ENCODE measurements at places on chromosomes 5 and 9.
A peak's percentile ranks its signal among the peaks of the same experiment; 100 is the strongest.

- no peak for DNase-seq
Measured at GRCh38 chr5:134590992-134591659, 41.5 kb downstream of the SAR1B start.

DNA sequence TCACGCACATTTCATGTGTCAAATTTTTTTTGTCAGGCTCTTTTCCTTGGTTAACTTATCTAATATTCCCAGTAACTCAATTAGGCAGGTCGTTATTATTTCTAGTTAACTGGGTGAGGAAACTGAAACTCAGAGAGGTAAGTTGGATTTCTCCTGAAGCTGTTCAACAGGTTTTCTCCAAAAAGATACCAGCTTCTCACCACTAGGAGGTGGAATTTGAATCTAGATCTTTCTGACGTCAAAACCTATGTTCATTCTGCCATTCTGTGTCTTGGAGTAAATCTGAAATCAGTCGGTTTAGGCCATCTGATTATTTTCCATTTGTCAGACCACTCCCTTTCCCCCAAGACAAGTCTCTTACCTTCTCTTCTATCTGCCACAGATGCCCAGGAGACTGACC lies 572.9 kb downstream of the ACTL7B start:
- DNase-seq = no peak

DNA sequence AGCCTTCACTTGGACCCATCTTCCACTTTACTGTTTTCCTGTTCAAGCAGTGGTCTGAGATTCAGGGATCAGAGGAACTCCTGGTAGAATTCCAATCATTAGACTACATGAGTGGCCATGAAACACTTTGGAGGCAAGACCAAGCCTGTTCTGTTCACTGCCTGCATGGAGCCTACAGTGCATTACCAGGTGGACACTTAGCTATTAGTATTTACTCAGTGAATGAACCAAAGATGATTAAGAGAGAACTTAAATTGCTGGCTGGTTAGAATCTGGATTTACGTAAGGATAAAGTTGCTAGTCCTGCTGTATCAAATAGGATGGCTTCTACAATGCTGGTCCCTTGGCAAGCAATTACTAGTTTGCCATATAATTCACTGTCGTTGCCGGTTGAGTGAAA lies 245.5 kb downstream of the ARRDC3 start:
- no peak for DNase-seq

GRCh38 chr5:55904152-55904551 lies 53.0 kb downstream of the IL31RA start:
- no peak for DNase-seq

- no peak for DNase-seq
Measured at GRCh38 chr5:93250424-93250823, 330.6 kb downstream of the NR2F1-AS1 start.

GRCh38 chr9:126497660-126498275 lies 116.0 kb upstream of the LMX1B start:
- no peak for DNase-seq

GRCh38 chr9:86054695-86055094 lies 44.7 kb downstream of the GOLM1 start:
- no peak for DNase-seq

- DNase-seq = no peak
Measured at GRCh38 chr5:166746506-166746905, 1544.9 kb upstream of the WWC1 start.

- peak; percentile 0 for DNase-seq
Measured at GRCh38 chr9:74333384-74334032, 163.6 kb upstream of the RORB start.

Measured in CD4-positive, alpha-beta T cell treated with Interleukin-12 subunit alpha and Interleukin-12 subunit beta, for 1 hour (primary cell).